AG08395 (cell line): ENCODE measurements at places on chromosomes 2 and 18.

GRCh38 chr2:119691189-119691588 lies 12.2 kb downstream of the TMEM177 start:
- DNase-seq = no peak

DNA sequence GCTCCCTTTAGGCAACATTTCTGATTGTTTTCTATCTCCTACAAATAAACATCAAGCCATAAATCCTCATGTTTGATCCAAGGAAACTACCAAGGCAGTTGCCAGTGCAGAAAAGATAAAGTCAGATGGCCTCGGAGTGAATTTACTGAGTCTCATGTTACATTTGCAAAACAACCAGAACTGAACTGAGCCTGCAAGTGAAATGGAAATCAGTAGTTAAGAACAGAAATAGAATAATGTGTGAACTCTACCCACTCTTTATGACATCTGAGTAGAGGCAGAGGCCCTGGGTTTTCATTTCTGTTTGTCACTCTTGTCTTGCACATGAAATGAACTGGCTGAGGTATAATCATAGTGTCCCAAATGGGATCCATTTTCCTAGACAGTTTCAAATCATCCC lies 20.4 kb upstream of the DAPL1 start:
- DNase-seq = no peak

DNA sequence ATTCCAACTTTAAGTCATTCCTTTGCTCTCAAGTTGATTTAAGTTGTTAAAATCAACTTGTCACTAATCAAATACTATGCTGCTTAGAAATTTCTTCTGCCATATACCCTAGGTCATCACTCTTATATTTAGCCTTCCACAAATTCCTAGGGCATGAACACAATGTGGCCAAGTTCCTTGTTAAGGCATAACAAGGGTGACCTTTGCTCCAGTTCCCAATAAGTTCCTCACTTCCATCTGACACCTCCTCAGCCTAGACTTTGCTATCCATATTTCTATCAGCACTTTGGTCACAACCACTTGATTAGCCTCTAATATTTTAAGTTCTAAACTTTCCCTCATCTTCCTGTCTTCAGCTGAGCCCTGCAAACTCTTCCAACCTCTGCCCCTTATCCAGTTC lies 9.9 kb upstream of the TMEM37 start:
- no peak for DNase-seq

- no peak for DNase-seq
These were observed 1.2 kb downstream of the SERPINB5 start for GRCh38 chr18:63477968-63478367.

GRCh38 chr2:11639503-11639902 lies 30.5 kb downstream of the NTSR2 start:
- DNase-seq = no peak

DNA sequence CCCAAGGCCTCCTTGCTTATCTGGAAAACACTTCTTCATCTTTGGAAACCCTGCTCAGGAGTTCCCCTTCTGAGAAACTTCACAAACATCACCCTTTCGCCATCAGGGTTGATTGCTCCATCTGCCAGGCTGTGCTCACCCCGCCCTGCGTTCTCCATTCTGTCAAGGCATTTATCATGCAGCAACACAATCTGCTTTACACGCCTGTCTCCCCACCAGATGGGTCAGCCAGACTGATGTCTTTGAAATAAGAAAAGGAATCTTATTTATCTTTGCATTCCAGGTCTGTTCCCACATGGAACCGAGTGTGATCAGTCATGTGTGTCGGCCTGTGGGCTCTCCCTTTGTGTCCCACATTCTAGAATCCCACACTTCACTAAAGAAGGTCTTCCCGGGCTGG lies 110.0 kb upstream of the ARL4C start:
- DNase-seq = peak; percentile 15

DNA sequence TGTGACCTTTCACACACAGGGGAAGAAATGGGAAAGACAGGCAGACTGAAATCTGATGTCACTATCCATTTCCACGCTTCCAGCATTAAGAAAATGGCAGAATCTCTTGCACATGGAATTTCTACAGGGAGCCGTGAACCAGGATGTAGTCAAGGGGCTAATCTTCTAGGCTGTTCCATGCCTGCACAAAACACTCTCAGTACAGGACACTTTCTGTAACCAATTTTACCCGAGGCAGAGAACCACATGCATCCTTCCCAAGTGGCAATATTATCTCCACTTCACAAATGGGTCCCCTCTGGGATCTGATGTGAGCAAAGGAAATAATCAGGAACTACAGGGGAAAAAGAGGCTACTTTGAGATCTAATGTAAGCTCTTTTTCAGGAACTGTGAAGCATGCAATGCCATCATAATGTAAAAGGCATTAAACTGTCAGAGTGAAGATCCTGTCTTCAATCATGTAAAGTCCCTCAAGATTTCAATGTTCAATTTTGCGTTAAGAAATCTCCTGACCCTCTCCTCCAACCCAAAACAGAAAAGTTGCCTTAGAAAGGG lies 236.9 kb downstream of the RBM43 start:
- no peak for DNase-seq

DNA sequence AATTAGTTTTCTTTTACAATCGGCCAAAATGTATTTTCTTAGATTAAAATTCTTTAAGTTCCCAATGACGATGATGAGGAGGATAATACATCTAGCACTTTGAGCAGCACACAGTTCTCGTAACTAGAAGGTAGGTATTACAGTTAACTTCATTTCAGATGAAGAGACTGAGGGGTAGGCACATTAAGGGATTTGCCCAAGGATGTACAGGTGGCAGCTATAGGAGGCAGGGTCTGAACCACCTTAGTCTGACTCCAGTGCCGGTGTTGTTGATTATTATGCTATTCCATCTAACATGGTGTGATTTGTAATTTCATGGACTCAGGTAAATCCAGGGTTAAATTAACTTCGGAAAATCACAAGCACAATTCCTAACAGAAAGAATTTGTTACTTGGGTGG lies 1.1 kb downstream of the CD28 start:
- no peak for DNase-seq

- no peak for DNase-seq
These were observed 335.6 kb downstream of the CYRIA start for GRCh38 chr2:16330012-16330411.

- no peak for DNase-seq
These were observed 8.5 kb downstream of the CEP76 start for GRCh38 chr18:12694032-12694431.

DNA sequence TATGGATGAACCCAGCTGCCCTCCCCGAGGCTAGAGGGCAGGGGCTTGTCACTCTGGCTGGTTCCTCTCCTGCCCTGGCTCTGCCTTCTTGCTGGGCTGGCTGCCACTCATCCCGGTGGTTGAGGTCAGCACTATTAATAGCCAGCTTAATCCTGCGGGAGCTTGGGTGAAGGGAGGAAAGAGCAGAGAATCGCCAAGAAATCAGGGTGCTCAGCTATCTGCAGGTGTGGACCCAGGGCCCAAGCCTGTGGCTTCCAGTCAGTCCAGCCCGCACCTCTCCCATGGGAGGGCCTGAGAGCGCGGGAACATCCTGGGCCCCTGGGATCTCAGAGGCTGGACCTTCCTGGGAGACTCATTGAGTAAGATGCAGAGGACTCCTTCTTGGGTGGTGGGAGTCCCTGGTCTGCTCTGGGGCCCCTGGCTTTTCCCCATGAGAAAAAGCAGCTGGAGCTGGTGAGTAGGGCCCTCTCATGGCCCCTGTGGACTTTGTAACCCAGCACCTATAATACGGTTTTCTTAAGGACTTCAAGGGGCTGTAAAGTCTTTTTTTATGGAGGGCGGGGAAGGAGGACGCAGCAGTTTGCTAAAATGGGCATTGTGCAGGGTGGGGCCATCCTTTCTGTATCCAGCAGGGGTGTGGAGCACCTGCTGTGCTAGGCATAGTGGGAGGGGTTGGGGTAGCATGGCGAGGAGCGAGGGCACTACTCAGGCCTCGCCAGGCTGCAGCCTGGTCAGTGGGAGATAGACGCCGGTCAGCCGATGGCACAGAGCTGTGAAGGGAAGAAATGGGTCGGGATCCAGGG lies 27.4 kb upstream of the CNNM3 start:
- peak; percentile 31 for DNase-seq

DNA sequence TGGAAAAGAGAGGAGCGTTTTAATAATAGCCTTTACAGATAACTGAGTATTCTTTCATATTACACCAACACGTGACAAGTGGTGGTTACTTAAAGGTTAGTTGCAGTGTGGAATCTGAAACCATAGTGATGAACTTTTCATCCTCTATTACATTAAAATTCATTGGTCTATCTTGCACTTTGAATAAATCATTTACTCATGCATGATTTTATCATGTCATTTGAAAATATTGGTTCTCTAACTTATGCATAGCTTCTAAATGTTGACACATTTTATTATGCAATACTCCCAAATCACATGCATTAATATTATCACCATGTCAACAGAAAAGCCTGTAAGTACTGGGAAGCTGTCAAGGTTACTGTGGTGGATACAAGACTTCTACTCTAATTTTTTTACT lies 1432.2 kb downstream of the LRP1B start:
- DNase-seq = no peak

GRCh38 chr2:144146876-144147275 lies 373.0 kb downstream of the ZEB2 start:
- no peak for DNase-seq

- DNase-seq = no peak
These were observed 85.6 kb downstream of the ABI2 start for GRCh38 chr2:203413796-203414195.

- no peak for DNase-seq
These were observed 246.0 kb upstream of the LYPD1 start for GRCh38 chr2:132915812-132916549.

GRCh38 chr2:143121079-143121478 lies 8.1 kb upstream of the ARHGAP15 start:
- no peak for DNase-seq

DNA sequence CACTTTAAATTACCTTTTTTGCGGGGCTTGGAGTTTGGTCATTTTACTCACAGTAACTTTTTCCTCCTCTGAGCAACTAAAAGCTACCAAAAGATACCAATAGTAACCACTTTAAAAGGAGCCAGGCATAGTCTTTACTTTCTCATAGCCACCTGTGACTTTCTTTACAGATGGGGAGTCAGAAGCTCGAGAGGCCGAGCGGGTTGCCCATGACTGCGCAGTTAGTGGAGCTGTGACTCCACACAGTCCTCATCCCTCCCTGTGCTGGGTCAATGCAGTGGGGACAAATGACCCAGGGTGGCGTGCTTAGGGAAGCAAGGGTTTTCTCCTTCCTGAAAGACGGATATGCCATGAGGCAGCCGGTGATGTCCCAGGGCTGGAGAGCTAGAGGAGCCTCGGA lies 11.9 kb downstream of the LCT start:
- no peak for DNase-seq

DNA sequence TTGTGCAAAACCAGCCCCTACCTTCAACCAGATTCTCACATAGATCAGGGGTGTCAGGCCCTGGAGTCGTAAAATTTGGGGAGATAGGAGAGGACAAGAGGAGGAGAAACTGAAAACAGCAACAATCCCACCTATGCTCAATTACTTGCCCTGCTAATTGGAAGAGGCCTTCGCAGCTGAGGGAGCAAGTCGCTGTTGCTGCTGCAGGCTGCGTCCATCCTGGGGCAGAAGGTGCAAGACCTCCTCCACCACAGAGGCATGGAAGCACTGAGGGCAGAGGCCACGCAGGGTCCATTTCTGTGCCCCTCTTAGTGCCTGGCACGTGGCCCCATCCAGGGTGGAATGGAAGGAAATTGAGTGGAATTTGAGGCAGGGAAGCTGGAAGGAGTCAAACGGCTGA lies 36.5 kb downstream of the CNGA3 start:
- no peak for DNase-seq

- no peak for DNase-seq
These were observed 70.1 kb downstream of the EML4 start for GRCh38 chr2:42239289-42239661.

DNA sequence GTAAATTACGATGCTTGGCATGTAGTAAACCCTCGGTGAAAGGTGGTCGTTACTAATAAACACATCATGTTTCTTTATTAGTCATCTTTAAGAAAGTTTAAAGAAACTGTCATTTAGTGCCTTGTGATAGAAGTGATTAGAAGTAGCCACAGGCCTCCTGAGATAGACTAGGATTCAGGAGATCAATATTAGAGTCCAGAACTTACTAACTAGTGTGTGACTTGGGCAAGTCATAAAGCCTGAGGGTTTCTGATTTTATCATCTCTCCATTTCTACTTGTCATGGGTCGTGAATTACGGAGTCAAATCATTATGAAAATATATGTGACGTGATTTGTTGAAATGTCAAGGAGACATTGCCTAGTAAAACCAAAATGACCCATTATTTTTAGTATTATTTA lies 6.7 kb downstream of the RPE start:
- DNase-seq = no peak

- no peak for DNase-seq
These were observed 64.4 kb downstream of the MARCO start for GRCh38 chr2:119006441-119006840.

DNA sequence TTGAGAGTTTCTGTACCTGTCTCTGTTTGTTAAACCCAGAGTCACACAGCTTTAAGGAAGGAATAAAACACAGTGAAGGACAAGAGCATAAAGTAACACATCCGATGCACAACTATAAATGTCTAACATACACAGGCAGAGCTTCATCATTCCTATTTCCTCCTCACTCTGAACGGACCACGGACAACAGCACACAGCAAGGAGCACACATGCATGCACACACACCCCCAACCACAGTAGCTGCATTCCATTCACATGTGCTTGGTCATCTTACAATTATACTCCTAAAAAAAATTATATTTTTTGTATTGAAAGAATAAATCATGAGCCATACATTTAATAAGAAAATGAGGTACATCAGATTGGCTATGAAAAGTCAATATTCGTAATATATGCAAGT lies 58.3 kb downstream of the ID2 start:
- DNase-seq = no peak

GRCh38 chr2:186917866-186918265 lies 68.9 kb upstream of the ZSWIM2 start:
- no peak for DNase-seq

DNA sequence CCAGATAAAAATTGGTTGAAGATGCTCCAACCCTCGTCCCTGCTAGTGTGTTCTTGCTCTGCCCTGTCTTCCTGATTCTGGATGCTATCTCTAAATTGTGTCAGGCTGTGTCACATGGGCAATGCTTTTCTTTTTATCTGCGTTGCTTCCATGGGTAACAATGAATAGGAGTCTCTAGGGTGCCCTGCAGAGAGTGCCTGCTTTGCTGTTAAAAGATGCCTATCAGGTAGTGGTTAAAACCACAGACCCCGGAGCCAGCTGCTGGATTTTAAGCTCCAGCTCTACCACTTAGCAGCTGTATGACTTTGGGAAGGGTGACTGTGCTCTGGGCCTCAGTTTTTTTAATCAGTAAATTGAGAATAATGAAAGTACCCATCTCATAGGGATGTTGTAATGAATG lies 340.3 kb downstream of the PLCL1 start:
- DNase-seq = no peak

GRCh38 chr2:186327251-186327868 lies 158.7 kb upstream of the ZC3H15 start:
- no peak for DNase-seq

GRCh38 chr18:25097057-25097456 lies 254.9 kb downstream of the ZNF521 start:
- no peak for DNase-seq

- DNase-seq = peak; percentile 78
These were observed 4.0 kb upstream of the WNT10A start for GRCh38 chr2:218876562-218877219.
